BJ (cell line): ENCODE measurements at places on chromosomes 12 and 14.

- DNase-seq, result no peak
Observed at GRCh38 chr14:81120501-81120900, 100.3 kb downstream of the GTF2A1 start.

GRCh38 chr12:94308612-94309011, 151.1 kb downstream of the CEP83 start:
- no peak for DNase-seq

DNA sequence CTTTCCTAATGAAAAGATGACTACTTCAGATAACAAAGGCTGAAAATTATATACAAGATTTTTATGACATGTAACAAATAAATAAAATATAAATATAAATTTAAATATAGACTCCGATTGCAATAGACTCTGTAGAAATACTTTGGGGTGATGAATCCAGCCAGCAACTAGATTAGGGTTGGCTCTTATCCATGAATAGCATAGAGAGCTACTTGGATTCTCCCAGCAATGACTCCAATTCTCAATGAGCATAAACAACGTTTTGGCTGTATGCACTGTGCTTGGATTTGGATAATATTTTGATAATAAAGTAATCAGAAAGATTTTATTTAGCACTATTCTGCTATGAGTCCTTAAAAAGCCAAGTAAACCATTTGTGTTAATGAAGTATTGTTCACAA, 58.0 kb upstream of the LRFN5 start:
- DNase-seq, result no peak

DNA sequence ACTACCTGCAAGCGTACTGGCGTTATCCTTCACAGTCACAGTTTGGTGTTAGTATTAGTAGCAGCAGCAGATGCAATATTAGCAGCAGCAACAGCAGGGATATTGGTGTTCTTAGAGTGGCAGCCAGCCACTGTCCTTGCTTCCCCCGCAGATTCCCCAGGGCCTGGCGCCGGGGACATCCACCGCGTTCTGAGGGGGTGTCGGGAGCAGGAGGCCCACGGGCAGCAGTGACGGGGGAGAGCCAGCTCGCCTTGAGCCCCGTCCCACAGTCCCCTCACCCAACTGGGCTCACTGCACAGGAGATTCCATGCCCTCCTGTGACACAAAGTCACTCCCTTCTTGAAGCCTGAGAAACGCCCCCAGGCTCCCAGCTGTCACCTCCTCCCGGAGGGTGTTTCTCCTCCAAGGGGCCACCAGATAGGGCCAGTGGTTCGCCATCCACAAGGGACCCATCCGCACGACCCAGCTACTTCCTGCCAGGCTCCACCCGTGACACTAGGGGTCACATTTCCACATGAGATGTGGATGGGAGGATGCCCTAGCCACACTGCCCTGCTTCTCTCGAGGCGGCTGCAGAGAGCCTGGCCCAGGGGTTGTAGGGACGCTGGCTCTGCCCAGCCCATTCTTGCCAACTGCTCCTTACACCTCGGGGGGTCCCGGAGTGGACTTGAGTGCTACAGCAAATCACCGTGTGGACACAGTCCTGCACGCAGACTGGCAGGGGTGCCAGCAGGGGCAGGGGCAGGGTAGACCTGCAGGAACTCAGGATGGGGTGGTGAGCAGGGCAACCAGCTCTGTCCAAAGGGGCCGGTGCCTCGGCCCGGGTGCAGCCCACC, 123.1 kb downstream of the PIWIL1 start:
- no peak for DNase-seq

GRCh38 chr12:112894128-112894527, 12.6 kb upstream of the OAS1 start:
- DNase-seq, result no peak

DNA sequence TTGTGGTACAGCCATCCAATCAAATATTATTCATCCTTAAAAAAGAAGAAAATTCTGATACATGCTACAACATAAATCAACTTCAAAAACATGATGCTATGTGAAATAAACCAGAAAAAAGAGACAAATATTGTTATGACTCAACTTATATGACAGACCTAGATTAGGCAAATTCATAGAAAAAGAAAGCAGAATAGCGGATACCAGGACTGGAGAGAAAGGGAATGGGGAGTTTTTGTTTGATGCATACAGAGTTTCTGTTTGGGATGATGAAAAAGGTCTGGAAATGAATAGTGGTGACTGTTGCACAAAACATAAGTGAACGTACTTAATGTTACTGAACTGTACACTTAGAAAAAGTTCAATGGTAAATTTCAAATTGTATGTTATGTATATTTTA, 82.3 kb downstream of the SPPL3 start:
- DNase-seq, result no peak

DNA sequence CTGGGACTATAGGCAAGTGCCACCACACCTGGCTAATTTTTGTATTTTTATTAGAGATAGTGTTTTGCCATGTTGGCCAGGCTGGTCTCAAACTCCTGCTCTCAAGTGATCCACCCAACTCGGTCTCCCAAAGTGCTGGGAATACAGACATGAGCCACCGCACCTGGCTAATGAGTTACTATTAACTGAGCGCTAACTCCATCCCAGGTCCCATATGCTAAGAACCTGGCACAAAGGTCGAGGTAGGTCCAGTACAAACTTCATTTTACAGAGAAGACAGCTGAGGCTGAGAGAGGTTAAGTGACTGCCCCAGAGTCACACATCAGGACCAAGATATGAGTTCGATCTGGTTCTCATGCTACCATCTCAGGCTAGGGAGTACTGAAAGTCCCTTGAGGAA, 4.5 kb upstream of the PLA2G1B start:
- no peak for DNase-seq

GRCh38 chr12:89461649-89462612, 62.7 kb downstream of the GALNT4 start:
- DNase-seq, result no peak

GRCh38 chr14:65079201-65079600, 23.1 kb downstream of the MAX start:
- no peak for DNase-seq

GRCh38 chr12:112330706-112331105, 51.5 kb downstream of the HECTD4 start:
- no peak for DNase-seq

- no peak for DNase-seq
Observed at GRCh38 chr14:105061428-105062047, 3.7 kb downstream of the GPR132 start.

DNA sequence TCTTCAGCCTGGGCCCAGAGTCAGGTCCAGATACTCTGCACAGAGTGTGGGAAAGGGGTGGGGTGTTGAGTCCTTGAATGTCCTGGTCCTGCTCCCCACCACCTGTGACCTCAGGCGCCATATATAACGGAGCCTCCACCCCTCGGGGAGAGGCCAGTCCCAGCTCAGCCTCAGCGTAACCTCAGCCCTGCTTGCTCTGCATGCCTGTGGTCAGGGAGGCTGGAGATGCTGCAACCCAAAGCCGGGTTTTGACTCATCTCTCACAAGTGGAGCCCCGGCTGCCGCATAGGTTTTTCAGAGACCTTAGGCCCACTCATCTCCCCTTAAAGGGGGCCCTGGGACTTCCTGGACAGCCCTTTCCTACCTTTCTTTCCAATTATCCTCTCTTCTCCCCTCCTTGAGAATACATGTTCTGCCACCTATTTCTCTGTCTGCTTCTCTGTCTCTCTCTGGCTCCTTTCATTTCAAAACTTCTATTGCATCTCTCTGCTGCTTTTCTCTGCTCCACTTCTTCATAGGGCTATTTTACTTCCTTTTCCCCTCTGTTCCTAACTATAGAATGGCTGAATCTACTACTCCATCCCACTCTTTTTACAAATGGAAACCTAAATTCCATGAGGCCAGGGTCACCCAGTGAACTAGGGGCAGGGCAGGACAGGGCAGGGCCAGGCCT, 1.2 kb downstream of the ITGB7 start:
- DNase-seq, result no peak

- DNase-seq, result no peak
Observed at GRCh38 chr12:76618031-76618430, 58.5 kb upstream of the OSBPL8 start.
